Large intestine (tissue), 12 donors: ENCODE measurements at places on chromosomes 3 and 15.

DNA sequence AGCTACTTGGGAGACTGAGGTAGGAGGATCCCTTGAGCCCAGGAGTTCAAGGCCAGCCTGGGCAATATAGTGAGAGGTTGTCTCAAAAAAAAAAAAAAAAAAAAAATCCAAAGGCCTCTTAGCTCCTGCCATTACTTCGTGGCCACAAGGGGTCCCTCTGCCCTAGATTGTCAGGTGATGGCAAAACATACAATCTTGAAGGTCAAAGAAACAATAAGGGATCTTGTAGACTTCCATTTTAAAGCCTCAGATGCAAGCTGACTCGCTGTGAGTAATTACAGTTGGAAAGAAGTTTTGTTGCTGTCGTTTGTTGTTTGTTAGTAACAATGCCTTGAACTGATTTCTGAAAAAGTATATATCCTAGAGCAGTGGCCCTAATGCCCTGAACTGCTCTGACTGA lies 55.9 kb upstream of the PLCL2 start:
- DNase-seq, result peak; percentile 41

GRCh38 chr3:10703875-10704274 lies 112.2 kb upstream of the SLC6A11 start:
- no peak for DNase-seq

GRCh38 chr15:39837454-39837853 lies 54.8 kb upstream of the FSIP1 start:
- peak; percentile 19 for DNase-seq

DNA sequence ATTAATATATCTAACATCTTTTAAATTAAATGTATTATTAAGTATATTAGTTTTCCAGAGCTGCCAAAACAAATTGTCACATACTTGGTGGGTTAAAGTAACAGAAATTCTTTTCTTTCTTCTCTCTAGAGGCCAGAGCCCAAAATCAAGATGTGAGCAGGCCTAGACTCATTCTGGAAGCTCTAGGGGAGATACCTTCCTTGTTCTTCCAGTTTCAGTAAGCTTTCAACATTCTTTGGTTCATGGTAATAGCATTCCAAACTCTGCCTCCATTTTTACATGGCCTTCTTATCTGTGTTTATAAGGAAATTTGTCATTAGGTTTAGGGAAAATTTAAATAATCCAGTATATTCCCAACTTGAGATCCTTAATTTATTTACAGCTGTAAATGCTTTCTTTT lies 1054.6 kb upstream of the GBE1 start:
- no peak for DNase-seq

DNA sequence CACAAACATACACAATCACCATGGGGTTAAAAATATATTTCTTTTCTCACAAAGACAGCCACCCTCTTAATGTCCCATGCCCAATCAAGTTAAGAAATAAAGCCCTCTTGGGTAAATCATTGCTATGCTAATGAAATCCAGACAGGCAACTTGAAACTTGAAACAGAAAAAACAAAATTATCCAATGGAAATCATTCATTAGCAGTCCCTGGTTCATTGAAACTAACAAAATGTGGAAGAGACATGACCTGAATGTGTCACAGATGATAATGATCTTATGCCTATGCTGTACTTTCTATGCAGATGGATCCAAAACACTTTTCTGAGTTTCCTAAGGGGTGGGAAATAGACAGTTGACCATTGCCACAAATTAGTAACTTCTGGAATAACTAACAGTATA lies 983.7 kb downstream of the MCTP2 start:
- DNase-seq, result no peak

- DNase-seq, result peak; percentile 57
Measured at GRCh38 chr15:98943601-98944151, 63.9 kb downstream of the PGPEP1L start.

- DNase-seq, result no peak
Measured at GRCh38 chr3:195893044-195893395, 15.3 kb downstream of the TNK2 start.

DNA sequence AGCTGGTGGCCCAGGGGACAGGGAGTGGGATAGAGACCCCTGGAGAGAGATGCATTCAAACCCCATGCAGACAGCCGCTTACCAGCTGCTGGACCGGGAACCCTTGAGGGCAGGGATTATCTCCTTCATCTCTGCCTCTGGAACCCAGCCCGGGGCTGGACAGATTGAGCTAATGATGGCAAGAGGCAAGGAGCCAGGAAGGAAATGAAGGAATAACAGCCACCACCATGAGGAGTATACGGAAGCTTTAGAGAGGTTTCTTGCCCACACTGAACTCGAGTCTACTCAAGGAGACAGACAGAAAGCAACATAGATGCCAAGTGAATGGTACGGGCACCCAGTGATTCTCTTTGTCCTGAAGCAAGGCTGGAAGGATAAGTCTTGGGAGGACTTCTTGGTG lies 23.2 kb downstream of the HAPLN3 start:
- no peak for DNase-seq

GRCh38 chr3:121834157-121834670 lies 646 bp downstream of the IQCB1 start:
- DNase-seq, result peak; percentile 59

GRCh38 chr3:183845090-183845489 lies 19.7 kb upstream of the MAP6D1 start:
- no peak for DNase-seq

- peak; percentile 52 for DNase-seq
Measured at GRCh38 chr3:52428151-52429005, 16.5 kb downstream of the SEMA3G start.

DNA sequence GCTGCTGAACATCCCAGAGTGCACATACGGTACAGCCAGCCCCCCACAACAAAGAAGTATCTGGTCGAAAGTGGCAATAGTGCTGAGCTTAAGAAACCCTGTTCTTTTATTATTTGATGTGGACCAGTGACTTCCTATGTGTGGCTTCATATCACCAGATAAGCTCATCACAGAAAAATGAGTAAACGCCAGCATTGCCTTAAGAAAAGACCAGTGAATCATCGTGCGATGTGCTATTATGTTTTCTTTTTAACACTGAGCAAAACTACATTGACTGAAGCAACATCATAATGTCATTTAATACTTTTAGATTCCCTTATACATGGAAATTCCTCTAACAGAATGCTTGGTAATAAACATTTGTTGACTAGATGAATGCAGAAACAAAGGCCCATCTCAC lies 45.2 kb upstream of the ARRDC4 start:
- DNase-seq, result no peak

- peak; percentile 49 for DNase-seq
Measured at GRCh38 chr15:57510647-57511046, 81.1 kb upstream of the MYZAP start.

GRCh38 chr3:69671082-69671952 lies 67.9 kb upstream of the MITF start:
- no peak for DNase-seq
